ENCODE measurements at places on chromosomes 3 and 15. TPM values are rescaled to one million over a fixed set of nuclear protein-coding genes. Genes with fewer than 3 reads are reported as not detected.

The SUSD5 gene
- 3.7 TPM for total RNA-seq

The THAP10 gene
- 4.8 TPM for total RNA-seq

The CFAP100 gene
- not detected for total RNA-seq

The IL17RD gene
- total RNA-seq = 0.83 TPM

The IQCF5 gene
- not detected for total RNA-seq

The ERICH6 gene
- total RNA-seq = not detected

The ZNF80 gene
- not detected for total RNA-seq

The SUCNR1 gene
- total RNA-seq = 0.17 TPM

The CASR gene
- not detected for total RNA-seq

The GATM gene
- total RNA-seq = 2.2 TPM

The PIERCE2 gene
- total RNA-seq = 4.8 TPM

The P2RY14 gene
- total RNA-seq = not detected

The GOLIM4 gene
- total RNA-seq = 18.9 TPM

The C3orf70 gene
- not detected for total RNA-seq

The ZNF502 gene
- total RNA-seq = 1.4 TPM

The GPR87 gene
- total RNA-seq = 0.94 TPM

The GOLGA6L4 gene
- 1.1 TPM for total RNA-seq

The DNAH12 gene
- total RNA-seq = 0.02 TPM

The PLA2G4D gene
- not detected for total RNA-seq

The SENP7 gene
- total RNA-seq = 2.0 TPM

The GOLGA8G gene
- total RNA-seq = not detected

The ACTRT3 gene
- total RNA-seq = 2.5 TPM

The TMEM207 gene
- total RNA-seq = not detected

The IL12A gene
- 0.96 TPM for total RNA-seq

The GOLGA8O gene
- total RNA-seq = 0.13 TPM

The CCDC50 gene
- 27.1 TPM for total RNA-seq

The SPTSSB gene
- not detected for total RNA-seq

The ZIC4 gene
- not detected for total RNA-seq

Data from A549 treated with RU486 at 1 μM for 4 hours (cell line).